ENCODE measurements at places on chromosomes 4 and X.

- no peak for DNase-seq
These were observed 796.6 kb upstream of the POU3F4 start for GRCh38 chrX:82711457-82711856.

DNA sequence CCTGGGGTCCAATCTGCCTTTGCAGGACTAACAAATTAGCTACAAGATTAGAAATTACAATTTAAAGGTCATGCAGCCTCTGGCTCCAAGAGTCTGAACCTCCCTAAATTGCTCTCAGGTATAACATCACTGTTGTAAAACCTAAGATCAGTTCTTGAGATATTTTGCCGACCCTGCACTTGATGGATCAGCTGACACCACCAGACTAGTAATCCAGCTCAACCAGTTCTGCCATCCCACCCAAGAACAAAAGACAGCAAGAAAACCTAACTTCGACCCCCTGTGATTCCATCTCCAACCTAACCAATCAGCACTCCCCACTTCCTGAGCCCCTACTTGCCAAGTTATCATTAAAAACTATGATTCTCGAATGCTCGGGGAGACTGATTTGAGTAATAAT, 323.0 kb upstream of the BOD1L1 start:
- DNase-seq: no peak

- DNase-seq: no peak
These were observed 97.8 kb downstream of the ZNF674 start for GRCh38 chrX:46447384-46447783.

DNA sequence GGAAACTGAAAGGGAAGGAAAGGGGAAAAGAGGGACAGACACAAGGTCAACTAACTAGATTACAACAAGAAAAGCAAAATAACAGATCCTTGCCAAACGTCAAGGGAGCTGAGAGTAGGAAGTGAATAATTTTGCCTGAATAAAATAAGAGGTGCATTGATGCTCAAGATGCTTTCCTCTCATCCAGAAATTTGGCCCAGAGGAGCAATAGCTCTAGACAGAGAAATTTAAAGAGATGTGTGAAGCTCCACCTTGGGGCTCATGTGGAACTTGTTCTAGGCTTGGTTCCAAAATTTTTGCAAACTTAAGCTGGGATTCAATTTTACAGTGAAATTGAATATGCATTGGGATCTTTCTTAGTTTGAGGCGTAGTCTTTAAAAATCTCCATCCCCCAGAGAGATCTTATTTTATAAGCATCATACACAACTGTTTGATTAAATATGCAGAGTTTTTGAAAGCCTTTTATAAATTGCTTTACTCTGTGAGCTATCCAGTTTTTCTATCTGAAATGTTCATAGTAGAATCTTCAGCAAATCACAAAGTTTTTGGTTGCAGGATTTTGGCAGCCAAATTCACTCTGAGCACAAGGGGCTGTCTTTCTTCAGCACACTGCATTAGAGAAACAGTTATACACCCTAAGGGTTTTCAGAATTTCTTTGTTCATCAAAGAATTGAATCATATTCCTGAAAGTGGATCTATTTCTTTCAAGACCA, 1159.5 kb downstream of the ADGRL3 start:
- no peak for DNase-seq

DNA sequence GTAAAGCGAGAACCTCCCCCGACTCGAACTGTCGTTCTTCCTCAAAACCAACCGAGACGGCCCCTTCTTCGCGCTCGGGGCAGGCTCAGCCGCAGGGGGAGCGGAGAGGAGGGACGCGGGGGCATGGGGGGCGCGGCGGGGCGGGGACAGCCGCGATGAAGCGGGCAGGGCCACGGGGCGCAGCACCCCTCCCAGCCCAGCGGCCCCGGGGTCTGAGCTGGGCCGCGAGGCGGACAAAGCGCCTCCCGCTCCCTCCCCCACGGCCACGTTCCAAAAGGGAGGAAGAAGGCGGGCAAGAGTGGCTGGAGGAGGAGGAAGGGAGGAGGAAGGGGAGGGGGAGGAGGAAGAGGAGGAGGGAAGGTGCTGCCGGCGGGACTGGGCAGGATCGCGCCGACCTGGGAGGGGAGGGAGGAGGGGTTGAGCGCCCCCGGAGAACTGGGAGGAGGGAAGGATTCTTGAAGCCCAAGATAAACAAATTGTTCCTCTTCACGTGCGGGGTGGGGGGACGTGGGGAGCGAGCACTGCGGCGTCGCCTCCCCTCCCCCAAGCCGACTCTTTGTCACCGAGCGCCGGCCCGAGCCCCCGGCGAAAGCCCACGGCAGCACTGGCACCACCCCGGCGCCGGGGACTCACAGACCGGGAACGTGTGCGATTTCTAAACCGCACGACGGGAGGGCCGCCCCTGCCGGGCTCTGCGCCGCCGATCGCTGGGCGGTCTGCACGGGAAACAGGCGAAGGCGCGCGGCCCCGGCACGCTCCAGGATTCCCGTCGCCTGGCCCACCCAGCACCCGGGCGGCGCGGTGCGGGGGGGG, 2.9 kb downstream of the MAML3 start:
- no peak for DNase-seq

GRCh38 chr4:4776934-4777333, 82.5 kb upstream of the MSX1 start:
- DNase-seq: no peak

DNA sequence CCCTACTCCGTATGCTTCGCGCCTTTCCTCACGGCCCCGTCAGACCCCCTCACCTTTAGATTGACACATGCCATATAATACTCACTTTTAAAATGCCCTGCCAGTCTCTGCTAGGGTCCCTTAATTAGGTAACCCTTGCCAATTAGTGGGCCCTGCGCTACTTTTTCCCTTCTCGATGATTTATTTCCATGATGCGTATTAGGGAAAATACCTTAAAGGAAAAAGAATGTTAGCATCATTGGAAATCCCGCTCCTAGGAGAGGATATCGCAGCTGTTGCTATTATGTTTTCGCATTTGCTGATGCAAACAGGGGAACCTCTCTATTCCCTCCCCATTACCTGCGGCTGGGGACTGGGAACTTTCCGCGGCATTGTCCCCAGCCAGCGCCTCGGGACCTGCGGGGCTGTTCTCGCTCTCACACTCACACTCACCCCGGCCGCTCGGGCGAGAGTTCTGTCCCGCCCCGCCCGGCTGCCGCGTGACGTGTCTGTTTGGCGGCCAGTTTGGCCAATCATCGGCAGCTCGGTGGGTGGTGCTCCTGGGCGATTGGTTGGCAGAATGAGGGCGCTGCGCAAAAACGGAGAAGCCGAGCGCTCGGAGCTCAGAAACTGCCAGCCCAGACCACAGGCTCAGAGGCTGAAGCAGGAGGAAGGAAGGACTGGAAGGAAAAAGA, at the start of gene PCDH10:
TSS of gene PCDH10 (plus strand) at position 605 of the 674 bp plus-strand sequence. CDS start 847 bp downstream, outside the sequence.
- no peak for DNase-seq

DNA sequence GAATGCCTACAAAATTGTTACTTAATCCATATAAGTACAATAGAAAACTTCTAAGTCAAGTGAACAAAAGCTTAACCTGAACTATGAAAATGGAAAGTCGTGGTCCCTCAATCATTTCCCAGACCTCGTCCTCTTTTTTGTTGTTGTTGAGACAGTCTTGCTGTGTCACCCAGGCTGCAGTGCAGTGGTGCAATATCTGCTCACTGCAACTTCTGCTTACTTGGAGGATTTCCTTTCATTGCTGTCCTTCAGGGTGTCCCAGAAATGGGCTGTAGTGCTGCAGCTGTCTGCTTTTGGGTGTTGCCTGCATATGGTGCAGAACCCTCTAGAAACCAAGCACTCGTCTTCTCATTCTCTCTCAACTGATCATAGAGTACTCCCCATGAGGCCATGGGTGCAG, 75.0 kb upstream of the IL2 start:
- DNase-seq: no peak

- no peak for DNase-seq
These were observed 79.8 kb downstream of the CLCN5 start for GRCh38 chrX:50002067-50002714.

- no peak for DNase-seq
These were observed 53.2 kb upstream of the SPIN4 start for GRCh38 chrX:63404332-63404731.

DNA sequence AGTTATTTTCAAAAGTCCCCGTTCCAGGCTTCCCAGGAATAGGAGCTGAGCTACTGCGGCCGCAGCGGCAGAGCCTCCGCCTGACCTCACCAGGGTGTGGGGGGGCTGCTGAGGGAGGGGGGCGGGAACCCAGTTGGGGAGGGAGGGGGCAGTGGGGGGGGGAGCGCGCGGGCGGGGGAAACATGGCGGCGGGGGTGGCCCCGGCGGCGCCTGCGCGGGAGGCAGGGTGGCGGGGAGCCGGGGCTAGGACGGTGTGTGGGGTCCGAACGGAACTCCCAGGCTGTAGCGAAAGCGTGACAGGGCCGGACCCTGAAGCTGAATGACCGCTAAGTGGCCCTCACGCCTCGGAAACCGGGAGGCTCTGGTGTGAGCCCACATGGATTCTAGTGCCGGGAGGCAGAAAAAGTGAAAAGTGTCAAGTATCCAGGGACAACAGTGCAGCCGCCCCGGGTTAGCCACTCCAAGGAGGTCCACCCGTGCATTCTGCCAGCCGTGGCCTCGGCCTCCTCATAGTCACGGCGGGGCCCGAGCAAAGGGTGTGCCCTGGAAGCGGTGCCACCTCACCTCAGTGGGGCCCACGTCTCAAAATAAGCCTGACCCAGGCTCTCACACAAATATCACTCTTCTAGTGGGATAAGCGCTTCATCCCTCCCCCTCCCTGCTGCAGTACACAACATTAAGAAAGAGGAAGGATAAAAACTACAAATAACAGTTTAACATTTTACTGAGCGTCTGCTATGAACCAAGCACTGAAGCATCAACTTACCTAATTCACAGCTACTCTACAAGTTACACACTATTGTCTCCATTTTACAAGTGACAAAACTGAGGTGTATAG, at the start of gene KLHL13:
TSS of gene KLHL13 (minus strand) at position 98 of the 838 bp plus-strand sequence. CDS start 88,337 bp downstream, outside the sequence.
- no peak for DNase-seq

DNA sequence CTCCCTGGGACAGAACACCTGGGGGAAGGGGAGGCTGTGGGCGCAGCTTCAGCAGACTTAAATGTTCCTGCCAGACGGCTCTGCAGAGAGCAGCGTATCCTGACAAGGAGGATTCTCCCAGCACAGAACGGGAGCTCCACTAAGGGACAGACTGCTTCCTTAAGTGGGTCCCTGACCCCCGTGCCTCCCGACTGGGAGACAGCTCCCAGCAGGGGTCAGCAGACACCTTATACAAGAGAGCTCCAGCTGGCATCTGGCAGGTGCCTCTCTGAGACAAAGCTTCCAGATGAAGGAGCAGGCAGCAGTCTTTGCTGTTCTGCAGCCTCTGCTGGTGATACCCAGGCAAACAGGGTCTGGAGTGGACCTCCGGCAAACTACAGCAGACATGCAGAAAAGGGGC, 44.5 kb upstream of the FAAH2 start:
- DNase-seq: no peak

GRCh38 chrX:134139090-134139489, 97.9 kb upstream of the CCDC160 start:
- DNase-seq: no peak

- DNase-seq: no peak
These were observed 107.3 kb upstream of the PRDX4 start for GRCh38 chrX:23559975-23560374.

- no peak for DNase-seq
These were observed 71.9 kb upstream of the PHOX2B start for GRCh38 chr4:41820473-41820872.

DNA sequence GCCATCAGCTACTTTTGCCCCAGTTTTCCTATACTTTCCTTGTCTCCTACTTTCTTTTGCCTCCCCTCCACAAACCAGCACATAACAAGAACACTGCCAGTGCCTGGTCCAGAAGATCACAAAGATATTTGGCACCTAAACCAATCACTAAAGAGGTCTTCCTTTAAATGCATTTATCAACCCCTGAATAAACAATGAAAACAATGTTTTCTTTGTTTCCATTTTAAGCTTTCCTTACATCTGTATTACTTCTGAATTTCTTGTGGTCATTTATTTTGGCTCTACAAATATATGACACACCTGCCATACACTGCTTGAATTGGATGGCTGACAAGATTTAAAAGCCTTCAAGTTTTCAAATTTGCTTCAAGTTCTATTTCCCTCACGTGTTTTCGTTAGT, 43.9 kb downstream of the MBNL3 start:
- DNase-seq: no peak

- DNase-seq: no peak
These were observed 45.9 kb upstream of the CDKN2AIP start for GRCh38 chr4:183398298-183399125.

DNA sequence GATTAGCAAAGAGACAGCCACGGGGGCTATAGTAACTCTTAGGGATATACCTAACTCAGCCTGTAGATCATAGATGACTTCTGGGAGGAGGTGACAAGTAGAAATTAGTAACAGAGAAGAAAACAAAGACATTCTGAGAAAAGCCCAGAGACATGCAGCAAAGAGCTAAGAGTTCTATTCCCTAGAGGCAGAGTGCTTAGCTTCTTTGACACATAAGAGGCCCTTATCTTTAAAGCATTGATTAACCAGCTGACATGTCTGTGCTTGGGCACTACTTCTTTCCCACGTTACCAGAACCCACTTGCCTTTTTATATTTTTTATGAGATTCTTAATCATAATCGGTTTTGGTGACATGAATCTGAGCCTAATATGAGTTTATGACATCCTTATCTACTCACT, 179.5 kb downstream of the GABRB1 start:
- no peak for DNase-seq

- DNase-seq: no peak
These were observed 53.1 kb upstream of the LSM6 start for GRCh38 chr4:146122398-146122797.

DNA sequence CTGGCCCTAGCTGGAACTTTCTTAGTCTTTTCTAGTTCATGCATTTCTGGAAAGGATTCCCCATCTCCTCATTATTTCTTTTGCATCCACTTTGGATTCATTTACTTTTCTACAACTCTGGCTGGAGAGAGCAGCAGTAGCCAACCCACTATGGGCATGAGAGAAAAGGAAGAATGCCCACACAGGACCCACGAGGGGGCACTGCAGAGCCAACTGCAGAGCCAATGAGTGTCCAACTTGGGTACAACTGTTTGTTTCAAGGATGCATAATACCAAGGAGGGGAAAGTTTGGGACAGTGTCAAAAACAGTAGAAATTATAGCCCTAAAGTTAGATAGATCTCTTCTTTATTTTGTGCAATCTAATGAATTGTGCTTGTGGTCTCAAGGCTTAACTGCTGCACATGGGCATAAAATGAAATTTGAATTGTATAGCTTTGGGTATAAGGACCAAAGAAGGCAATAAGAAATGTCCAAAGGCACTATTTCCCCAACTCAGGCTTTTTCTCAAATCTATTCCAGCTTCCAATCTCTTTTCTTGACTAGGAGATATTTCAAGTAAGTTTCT, 230.6 kb downstream of the NSUN7 start:
- no peak for DNase-seq

- DNase-seq: no peak
These were observed 245.0 kb upstream of the GPC4 start for GRCh38 chrX:133660281-133660680.

- DNase-seq: no peak
These were observed 65.7 kb upstream of the PSAPL1 start for GRCh38 chr4:7500404-7500803.

Data from GM18507 (cell line).